ENCODE measurements at places on chromosomes 2 and 18.

DNA sequence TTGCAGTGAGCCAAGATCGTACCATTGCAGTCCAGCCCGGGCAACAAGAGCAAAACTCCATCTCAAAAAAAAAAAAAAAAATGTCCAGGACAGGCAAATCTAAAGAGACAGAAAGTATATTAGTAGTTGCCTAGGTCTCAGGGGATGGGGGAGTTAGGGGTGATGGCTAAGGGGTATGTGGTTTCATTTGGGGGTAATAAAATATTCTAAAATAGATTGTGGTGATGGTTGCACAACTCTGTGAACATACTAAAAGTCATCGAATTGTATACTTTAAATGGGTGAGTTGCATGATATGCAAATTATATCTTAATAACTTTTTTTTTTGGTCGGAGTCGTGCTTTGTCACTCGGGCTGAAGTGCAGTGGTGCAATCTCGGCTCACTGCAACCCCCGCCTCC is 34.2 kb upstream of the ACTR2 start:
- no peak for DNase-seq

DNA sequence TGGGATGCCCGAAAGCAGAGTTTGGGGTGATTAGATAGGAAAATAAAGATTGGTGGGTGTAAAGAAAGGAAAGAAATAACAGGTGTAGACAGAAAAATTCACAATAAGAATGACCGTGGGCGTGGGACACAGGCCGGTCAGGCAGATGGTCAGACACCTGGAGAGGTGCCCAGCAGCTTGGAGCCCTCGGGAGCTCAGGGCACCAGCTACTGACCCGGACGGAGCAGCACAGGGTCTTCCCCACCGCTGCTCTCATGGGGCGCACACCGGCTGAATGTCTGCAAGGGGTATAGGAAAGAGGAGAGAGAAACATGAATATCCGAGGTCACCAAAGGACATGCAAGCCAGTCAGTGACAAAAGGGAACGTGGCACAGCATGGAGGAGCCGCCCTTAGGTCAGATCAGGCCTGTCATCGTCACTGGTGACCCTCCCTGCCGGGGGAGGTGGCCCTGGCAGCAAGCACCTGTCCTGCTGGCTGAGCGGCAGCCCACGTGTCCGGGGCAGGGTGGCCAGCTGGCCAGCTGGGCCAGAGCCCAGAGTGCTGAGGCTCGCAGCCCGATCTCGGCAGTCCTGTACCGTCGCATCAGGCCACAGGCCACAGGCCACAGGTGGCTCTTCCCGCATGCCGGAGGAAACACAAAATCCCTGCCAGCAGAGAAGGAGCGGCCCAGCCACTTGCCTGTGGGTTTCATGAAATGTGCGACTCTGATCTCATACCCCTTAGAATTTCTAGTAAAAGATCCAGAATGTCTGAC is 112.0 kb upstream of the NDUFV2 start:
- no peak for DNase-seq

DNA sequence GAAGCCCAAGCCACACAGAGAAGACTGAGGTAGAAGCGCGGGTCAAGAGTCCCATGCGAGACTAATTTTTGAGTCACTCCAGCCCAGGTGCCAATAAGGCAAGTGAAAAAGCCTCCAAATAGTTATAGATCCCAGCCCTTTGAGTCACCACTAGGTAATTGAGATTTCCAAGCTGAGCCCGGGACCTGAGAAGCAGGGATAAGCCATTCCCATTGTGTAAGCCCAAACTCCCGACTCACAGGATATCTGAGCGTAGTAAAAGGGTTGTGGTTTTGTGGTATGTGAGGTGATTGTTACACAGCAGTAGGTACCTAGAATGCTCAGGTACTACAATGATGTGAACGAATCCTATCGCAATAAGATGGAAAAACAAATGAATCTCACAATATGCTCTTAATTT is 560.7 kb downstream of the DSC3 start:
- DNase-seq: no peak

- no peak for DNase-seq
These were observed at the start of gene VIT for GRCh38 chr2:36696533-36696932. Gene VIT, plus strand, starts transcription at chr2:36696707. Its CDS starts 19,664 bp downstream, at chr2:36716371.

DNA sequence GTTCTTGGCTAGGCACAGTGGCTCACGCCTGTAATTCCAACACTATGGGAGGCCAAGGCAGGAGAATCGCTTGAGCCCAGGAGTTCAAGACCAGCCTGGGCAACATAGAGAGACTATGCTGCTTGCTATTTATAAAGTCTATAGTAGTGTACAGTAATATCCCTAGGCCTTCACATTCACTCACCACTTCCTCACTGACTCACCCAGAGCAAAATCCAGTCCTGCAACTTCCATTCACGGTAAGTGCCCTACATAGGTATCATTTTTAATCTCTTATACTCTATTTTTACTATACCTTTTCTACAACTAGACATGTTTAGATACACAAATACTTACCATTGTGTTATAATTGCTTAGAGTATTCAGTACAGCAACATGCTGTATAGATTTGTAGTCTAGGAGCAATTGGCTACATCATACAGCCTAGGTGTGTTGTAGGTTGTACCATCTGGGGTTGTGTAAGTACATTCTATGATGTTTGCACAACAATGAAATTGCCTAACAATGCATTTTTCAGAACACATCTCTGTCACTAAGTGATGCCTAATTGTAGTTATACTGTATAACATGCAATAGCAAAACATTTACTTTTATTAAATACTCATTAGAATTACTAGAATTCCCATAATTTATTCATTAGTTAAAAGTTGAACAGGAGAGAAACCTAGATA is 8.8 kb downstream of the DHX57 start:
- DNase-seq: no peak

DNA sequence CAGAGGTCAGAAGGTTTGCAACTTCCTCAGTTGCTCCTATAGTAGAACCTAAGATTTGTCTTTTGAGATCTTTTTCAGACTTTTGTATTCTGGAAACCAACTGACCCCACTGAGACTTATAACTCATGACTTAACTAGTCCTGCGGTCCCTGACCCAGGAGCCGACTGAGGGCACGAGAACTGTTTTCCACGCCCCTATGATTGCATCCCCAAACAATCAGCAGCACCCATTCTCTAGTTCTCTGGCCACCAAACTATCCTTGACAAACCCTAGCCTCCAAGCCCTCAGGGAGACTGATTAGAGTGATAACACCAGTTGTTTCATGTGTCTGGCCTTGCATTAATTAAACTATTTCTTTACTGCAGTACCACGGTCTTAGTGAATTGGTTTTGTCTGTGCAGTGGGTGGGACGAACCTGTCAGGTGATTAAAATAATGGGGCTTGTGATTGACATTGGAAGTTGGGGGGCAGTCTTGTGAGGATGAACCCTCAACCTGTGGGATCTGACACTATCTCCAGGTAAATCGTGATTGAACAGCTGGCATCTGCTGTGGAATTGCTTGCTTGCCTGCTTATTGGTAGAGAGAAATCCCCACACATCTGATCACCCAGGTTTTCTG is 95.7 kb downstream of the B3GNT2 start:
- no peak for DNase-seq

DNA sequence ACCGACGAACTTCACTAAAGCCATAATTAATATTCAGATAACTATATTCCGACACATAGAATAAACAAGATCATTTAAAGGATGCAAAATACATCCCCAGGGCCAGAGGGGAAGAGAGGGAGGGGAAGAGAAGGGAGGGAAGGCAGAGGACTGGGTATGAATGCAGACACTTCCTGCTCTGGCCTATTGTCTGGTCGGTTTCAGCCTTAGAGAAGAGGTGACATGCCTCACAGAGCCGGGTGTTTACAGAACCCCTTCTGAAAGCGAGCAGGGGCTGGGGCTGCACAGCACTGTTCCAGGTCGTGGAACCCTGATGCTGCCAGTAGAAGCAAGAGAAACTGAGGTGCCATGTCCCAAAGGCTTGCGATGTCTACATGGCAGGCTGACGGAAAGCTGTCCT is 31.0 kb downstream of the CELF4 start:
- no peak for DNase-seq

DNA sequence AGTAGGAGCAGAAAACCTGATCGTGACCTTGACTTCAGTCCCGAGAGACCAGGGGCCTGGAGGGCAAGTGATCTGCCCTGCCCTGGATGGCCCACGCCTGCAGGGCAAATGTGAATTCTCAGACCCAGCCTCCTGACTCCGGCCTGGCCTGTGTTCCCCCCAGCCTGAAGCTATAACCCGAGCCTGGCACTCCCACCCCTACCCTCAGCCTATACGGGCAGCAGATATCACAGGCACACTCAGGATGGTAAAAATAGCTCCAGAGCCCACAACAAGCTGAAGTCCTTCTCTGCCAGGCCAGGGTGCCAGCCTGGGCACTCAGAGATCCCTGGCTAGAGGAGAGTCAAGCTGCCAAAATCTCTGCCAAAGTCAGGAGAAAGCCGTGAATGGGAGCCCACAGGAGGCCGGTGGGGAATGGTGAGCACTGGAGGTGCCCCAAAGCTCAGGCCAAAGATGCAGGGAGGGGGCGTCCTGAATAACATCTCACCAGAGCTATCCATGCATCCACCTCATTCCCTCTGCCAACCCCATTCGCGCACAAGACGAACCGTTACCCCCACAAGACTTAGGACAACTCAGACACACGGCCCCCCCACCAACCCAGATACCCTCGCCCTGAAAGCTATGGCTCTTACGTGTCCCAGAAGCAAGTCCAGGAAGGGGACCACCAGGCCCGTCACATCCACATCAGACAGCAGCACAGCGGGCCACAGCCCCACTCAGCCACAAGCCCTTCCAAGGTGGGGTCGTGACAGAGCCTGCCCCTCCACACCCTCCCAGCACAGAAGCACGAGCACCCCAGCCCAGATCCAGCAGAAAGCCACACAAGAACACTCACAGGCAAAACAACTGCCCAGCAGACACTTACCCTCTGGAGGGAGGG is 144.9 kb downstream of the TNS1 start:
- DNase-seq: no peak

DNA sequence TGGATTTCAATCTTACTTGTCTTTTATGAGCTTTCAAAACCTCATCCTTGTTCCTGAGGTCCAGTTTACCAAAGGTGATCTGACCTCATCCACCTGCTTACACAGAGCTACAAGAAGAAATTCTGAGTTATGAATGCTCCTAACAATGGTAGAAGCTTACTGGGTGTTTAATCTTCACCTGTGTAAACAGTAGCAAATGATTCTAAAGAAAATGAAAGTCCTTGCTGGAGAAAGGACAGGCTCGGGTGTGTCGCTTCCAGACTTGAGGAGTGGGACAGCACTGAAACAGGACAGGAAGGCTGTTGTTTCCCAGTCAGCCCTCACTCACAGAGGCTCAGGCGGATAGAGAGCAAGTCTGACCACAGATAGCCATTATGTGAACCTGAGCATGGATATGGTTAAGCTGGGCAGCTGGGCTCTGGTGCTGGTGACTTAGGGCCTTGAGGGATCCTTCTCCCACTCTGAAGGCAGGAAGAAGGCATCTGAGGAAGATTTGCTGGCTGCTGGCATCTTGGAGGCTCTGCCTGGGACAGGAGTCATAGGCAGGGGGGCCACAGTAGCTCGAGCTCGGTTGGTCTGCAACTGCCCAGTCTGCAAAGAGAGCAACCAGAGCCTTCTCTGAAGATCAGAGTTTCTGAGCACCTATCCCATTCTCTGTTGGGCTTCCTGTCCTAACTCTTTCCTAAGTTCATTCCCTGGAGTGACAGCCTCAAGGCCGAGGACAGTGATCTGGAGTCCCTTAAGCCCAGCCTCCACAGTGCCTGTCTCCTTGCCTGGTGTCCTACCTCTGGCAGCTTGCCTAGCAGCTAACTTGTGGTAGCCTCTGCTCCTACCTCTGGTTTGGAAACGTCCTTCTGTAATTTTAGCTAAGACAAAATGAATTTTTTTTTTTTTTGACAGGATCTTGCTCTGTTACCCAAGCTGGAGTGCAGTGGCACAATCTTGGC is 4.0 kb downstream of the DOK1 start:
- DNase-seq: no peak

DNA sequence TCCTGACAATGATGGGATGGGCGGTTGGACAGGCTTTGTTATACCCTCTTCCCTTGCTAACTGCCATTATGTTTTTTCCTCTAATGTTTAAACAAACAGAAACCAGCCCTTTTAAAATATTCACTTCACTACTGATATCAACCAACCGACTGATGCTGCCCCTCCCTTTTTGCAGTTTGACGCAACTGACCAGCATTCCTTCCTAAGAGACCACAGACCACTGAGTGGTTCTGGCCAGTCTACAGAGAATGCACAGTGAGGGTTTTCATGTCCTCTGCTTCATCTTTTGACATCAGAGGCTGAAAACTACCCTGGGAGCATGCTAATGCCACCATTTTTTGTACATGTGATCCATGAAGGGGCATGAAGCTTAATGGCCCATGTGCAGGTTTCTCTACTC is 85.3 kb downstream of the CYP26B1 start:
- no peak for DNase-seq

- DNase-seq: no peak
These were observed 27.7 kb downstream of the GRB14 start for GRCh38 chr2:164593541-164593940.

GRCh38 chr2:158659483-158659882 is 135.6 kb upstream of the DAPL1 start:
- no peak for DNase-seq

- no peak for DNase-seq
These were observed 96.7 kb upstream of the CDH20 start for GRCh38 chr18:61236356-61237057.

GRCh38 chr2:46564811-46565241 is 85.5 kb downstream of the TMEM247 start:
- no peak for DNase-seq

DNA sequence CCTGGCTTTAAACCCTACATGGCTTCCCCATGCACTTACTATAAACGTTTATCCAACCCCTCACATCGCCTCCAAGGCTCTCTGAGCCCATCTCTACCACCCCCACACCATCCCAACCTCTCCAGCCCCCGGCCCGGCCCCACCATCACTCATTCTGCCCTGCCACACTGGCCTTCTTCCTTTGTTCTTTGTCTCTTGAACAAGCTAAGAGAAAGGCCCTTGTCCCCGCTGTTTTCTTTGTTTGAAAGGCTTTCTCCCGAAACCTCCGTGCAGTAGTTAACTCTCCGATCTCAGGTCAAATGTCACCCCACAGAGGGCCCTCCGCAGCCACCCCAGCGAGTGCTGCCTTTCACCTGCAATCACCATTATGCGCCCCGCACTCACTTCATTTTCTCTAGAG is 100.4 kb downstream of the AFF3 start:
- no peak for DNase-seq

DNA sequence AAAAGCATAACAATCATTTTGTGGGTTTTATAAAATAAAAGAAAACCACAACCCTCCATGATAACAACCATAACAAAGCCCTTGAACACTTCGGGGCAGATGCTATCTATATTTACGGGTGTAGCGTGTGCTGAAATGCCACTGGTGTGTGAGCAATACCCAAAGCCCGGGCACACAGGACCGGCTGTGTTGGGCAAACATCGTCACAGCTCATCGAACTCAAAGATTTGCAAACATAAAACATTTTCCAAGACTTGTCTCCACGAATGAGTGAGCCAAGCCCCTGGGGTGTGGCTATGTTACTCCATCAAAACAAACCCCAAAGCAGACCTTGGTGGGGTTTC is 290.2 kb downstream of the LPIN1 start:
- no peak for DNase-seq

Data from stimulated activated naive CD8-positive, alpha-beta T cell treated with anti-CD3 and anti-CD28 coated beads, Interleukin-15, amount 100 ng/mL, for 72 hours (primary cell).